IPS DF 19.7 (cell line): ENCODE measurements at places on chromosomes 7 and 10.

- DNase-seq = no peak
Measured at GRCh38 chr7:22574754-22575520, 74.9 kb upstream of the STEAP1B start.

DNA sequence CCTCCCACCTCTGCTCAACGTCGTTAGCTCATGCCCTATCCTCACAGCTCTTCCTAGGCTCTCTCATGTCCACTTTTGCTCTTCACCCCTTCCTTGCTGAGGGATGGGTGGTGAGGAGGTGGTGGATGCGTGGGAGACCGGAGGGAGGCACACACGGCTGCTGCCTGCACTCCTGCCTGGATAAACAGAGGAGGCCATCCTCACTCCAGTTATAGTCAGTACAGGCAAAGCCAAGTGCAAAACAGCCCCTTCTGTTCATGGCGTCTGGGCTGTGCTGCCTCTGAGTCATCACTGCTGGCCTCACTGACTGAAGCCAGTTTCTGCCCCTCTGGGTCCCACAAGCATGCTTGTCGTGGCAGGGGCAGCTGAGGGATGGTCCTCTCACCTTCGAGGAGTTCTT lies 31.9 kb upstream of the LRRC4 start:
- no peak for DNase-seq

DNA sequence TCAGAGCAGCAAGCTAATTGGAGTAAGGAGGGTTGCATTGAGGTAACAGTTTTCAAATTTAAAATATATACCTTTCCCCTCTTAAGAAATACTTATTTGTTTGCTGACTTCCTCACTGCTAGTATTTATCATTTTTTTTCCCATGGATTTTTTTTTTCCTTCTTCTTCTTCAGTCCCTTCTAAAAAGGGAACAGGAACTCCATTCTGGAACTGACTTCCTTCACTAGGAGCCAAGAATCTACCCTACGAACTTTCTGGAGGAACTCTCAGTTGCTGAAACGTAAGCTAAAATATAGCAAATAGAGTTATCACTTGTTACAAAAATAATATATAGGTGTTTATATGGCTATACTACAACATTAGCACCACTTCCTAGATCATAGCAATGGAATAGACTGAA lies 95.4 kb downstream of the HGF start:
- DNase-seq = no peak

DNA sequence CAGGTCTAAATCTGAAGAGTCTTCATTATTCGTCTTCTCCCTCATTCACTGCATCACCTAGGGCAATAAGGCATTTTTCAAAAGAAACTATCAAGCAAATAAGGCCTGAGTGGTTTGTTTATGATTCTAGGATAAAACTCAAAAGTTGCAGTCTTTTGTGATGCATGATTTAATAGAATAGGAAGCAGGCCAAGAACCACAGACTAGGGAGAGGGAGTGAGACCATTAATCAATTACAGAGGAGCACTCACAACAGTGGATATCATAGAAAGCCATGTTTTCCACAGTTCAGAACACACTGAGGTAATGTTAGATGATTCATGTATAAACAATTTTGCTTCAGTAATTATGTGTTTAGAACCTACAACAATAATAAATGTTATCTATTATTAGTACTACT lies 87.8 kb upstream of the LRRTM3 start:
- DNase-seq = no peak

GRCh38 chr10:93266858-93267257 lies 193.2 kb downstream of the CYP26A1 start:
- DNase-seq = no peak
